Ascending aorta (tissue), 2 donors: ENCODE measurements at places on chromosomes 1 and 21.

GRCh38 chr1:230149751-230150584, 82.9 kb downstream of the GALNT2 start:
- peak overlapping the region; percentile 46 for H3K4me3 ChIP-seq
- DNase-seq = no peak
- peaks cover 50% of the 10 kb centered on the region for H3K4me1 ChIP-seq
- no peaks in the 10 kb centered on the region for H3K36me3 ChIP-seq
- H3K27me3 ChIP-seq = no peaks in the 10 kb centered on the region

DNA sequence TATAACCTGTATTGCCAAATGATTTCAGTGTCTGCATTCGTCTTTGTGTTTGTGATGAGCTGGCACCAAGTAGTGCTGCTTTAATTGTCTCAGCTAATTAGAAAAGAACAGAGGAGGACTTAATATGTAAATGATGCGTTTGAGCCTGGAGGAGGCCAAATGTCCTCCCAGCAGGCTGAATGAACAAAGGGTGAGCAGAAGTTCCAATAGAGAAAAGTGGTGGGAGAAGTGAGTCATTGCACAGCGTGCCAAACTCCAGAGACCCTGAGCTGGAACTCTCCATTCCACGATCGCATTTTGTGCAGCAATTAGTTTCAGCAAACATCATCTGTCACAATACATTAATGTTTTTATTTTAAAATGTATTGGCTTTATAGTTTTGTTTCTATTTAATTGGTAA, 17.9 kb downstream of the ETV3L start:
- no peaks in the 10 kb centered on the region for H3K36me3 ChIP-seq
- no peak overlapping the region for H3K27ac ChIP-seq
- H3K27me3 ChIP-seq = no peaks in the 10 kb centered on the region
- no peaks in the 10 kb centered on the region for H3K4me1 ChIP-seq
- no peak for DNase-seq

DNA sequence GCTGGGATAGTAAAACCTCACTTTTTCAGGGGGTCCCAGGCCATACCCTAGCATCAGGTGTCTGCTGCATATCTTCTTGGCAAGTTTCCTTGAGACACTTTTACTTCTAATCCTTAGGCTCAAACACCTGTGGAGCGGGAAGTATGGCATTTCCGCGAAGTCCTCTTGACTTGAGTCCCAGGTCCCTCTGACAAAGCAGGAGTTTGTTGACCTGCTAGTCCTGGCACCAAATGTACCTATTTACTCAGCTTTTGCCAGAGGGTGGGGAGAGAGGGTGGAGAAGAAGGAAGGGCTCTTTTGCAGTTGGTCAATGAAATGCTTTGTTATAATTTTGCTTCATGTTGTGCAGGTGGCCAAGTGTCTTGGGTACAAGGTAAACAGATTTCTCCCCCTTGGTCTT, 59.7 kb downstream of the CLIC6 start:
- DNase-seq = no peak
- no peaks in the 10 kb centered on the region for H3K4me1 ChIP-seq
- no peak overlapping the region for H3K4me3 ChIP-seq
- no peaks in the 10 kb centered on the region for H3K36me3 ChIP-seq
- H3K27me3 ChIP-seq = no peaks in the 10 kb centered on the region
- H3K27ac ChIP-seq = no peak overlapping the region

GRCh38 chr21:44893948-44894656, 20.6 kb upstream of the PTTG1IP start:
- no peaks in the 10 kb centered on the region for H3K27me3 ChIP-seq
- H3K4me1 ChIP-seq = no peaks in the 10 kb centered on the region
- no peaks in the 10 kb centered on the region for H3K36me3 ChIP-seq
- no peak overlapping the region for H3K27ac ChIP-seq
- no peak for DNase-seq

DNA sequence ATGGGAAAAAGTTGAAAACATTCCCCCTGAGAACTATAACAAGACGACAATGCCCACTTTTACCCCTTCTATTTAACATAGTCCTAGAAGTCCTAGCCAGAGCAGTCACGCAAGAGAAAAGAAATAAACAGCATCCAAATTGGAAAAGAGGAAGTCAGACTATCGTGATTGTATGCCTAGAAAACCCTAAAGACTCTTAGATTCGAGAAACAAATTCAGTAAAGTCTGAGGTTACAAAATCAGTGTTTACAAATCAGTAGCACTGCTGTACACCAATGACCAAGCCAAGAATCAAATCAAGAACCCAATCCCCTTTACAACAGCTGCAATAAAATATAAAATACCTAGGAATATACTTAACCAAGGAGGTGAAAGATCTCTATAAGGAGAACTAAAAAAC, 72.4 kb downstream of the POU2F1 start:
- peaks cover 10% of the 10 kb centered on the region for H3K4me1 ChIP-seq
- H3K4me3 ChIP-seq = no peak overlapping the region
- DNase-seq = no peak
- no peak overlapping the region for H3K27ac ChIP-seq

GRCh38 chr1:162186406-162186805, 116.9 kb downstream of the NOS1AP start:
- H3K27me3 ChIP-seq = no peaks in the 10 kb centered on the region
- H3K4me1 ChIP-seq = no peaks in the 10 kb centered on the region
- no peak for DNase-seq
- H3K36me3 ChIP-seq = no peaks in the 10 kb centered on the region
- H3K27ac ChIP-seq = no peak overlapping the region

DNA sequence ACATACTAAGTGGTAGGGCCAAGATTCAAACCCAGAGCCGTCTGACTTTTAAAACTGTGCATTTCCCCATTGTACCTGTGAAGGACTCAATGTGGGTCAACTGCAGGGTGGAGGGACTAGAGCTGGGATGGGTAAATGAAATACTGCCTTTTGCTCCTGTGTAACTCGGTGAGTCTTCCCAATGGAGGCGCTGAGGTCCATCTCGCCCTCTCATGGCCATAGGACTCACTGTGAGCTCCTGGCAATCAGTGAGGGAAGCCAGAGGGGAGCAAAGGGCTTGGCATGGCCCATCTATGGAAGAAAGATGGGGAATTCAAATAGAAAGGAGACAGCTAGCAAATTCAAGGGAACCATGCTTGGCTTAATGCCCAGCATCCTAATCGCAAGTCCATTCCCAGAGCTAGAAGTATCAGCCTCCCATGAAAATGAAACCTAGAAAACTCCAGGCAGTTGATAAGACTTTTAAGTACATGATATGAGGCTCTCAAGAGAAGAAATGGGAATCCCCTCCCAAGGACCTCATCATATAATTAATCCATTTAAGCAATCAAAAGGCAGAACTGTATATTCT, 25.4 kb upstream of the CGN start:
- no peaks in the 10 kb centered on the region for H3K27me3 ChIP-seq
- no peak overlapping the region for H3K27ac ChIP-seq
- no peaks in the 10 kb centered on the region for H3K36me3 ChIP-seq
- no peak overlapping the region for H3K4me3 ChIP-seq
- no peak for DNase-seq

DNA sequence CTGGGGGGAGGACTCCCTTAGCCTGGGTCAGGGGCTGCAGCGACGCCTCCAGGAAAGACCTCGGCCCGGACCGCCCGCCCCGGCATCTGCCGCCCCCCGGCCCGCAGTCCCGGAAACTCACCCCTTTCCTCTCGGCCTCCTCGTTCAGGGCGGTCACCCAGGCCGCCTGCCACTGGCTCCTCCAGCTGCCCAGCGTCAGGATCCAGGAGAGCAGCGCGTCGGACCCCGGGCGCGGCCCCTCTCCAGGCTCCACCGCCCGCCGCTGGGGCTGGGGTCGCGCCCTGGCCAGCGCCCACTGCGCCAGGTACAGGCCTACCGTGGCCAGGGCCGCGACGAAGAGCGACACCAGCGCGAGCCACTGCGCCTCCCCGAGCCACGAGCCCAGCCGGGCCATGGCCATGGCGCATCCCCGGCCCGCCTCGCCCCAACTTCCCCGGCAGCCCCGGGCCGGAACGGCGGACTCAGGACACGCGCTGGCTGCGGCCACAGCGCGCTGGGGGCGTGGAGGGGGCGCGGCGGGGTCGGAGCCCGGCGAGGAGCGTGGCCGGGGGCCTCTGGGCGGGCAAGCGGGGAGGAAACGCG, 478 bp downstream of the C2CD2 start:
- peak overlapping the region; percentile 97 for H3K4me3 ChIP-seq
- peak overlapping the region; percentile 86 for H3K27ac ChIP-seq
- no peak for DNase-seq
- peaks cover 13% of the 10 kb centered on the region for H3K4me1 ChIP-seq
- H3K27me3 ChIP-seq = no peaks in the 10 kb centered on the region

GRCh38 chr1:94169126-94169525, 48.2 kb upstream of the ABCA4 start:
- peaks cover 13% of the 10 kb centered on the region for H3K36me3 ChIP-seq
- H3K27me3 ChIP-seq = no peaks in the 10 kb centered on the region
- H3K4me3 ChIP-seq = no peak overlapping the region
- no peak overlapping the region for H3K27ac ChIP-seq
- H3K4me1 ChIP-seq = no peaks in the 10 kb centered on the region

DNA sequence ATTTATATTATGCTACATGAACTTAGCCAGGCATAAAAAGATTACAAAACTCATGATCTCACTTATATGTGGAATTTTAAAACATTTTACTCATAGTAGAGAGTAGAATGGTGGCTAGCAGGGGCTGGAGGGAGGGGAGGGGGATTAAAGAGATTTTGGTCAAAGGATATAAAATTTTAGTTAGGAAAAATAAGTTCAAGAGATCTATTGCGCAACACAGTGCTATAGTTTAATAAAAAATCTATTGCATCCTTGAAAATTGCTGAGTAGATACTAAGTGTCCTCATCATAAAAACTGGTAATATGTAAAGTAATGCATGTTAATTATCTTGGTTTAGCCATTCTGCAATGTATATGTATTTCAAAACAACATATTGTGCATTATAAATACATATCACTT, 635.6 kb upstream of the NEGR1 start:
- H3K27me3 ChIP-seq = no peaks in the 10 kb centered on the region
- no peak overlapping the region for H3K27ac ChIP-seq
- no peak for DNase-seq
- no peaks in the 10 kb centered on the region for H3K36me3 ChIP-seq

DNA sequence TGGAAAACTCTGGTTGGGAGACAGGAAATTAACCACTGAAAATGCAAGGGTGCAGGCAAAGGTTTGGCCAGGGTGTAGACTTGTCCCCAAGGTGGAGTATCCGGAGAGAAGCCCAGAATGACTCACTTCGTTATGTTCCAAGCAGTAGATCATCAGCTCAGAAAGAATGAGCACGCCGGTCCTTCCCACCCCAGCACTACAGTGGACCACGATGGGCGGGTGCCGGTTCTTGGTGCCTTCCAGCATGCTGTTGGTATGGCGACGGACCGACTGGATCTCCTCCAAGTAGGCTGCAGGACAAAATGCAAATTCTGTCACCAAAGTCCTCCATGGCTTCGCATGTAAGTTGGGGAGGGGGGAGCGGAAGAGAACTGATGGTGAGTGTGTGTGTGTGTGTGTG, 83.4 kb downstream of the SMYD2 start:
- peaks cover 16% of the 10 kb centered on the region for H3K36me3 ChIP-seq
- no peak overlapping the region for H3K27ac ChIP-seq
- DNase-seq = no peak
- peaks cover 7% of the 10 kb centered on the region for H3K4me1 ChIP-seq

GRCh38 chr1:18112611-18113010, 5.0 kb downstream of the IGSF21 start:
- H3K27ac ChIP-seq = no peak overlapping the region
- peaks cover 7% of the 10 kb centered on the region for H3K4me1 ChIP-seq
- no peak overlapping the region for H3K4me3 ChIP-seq
- H3K36me3 ChIP-seq = no peaks in the 10 kb centered on the region
- no peak for DNase-seq

DNA sequence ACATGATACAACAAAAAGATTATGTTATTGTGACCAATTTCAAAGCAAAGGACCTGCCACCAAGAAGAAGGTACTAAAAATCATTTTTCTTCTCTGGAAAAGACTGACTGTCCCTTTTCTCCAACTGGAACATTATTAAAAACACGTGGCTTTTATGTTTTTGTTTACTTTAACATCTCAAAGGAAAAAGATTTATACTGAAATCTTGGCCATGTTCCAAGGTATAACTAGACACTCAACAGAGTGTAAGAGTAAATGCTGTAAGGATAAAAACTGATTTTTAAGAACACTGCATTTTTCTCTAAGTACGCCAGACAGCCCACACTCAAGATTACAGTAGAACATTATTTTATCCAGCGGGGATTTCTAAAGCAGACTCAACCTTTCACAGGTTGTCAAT, 62.1 kb downstream of the BRWD1 start:
- peaks cover 42% of the 10 kb centered on the region for H3K36me3 ChIP-seq
- DNase-seq = no peak
- no peaks in the 10 kb centered on the region for H3K4me1 ChIP-seq
- no peak overlapping the region for H3K27ac ChIP-seq
- no peak overlapping the region for H3K4me3 ChIP-seq
- no peaks in the 10 kb centered on the region for H3K27me3 ChIP-seq

DNA sequence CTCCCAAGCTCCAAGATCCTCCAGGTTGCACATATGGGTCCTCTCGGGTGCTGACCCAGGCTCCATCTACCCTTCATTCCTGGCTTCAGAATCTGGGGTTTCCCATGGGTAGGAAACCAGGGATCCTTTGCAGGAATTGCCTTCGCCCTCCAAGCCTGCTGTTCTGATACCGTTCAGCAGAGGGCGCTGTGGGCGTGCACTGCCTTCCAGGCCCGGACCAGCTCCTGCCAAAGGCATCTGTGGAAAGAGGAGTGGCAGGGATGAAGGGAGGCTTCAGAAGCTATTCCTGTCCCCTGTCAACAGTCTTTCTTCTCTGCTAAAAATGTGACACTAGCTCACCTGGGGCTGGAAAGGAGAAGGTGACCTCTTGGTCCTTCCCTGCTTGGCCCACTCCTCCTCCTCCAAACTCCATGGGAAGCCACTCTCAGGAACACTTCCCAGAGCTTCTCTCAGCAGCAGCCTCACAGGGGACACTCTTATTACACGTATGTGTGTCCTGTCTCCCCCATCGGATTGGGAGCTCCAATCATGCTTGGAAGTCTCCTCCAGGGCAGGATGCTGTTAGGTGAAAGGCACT, 71.2 kb downstream of the VWA5B1 start:
- H3K36me3 ChIP-seq = no peaks in the 10 kb centered on the region
- H3K27ac ChIP-seq = no peak overlapping the region
- DNase-seq = no peak
- no peaks in the 10 kb centered on the region for H3K27me3 ChIP-seq
